ENCODE measurements at places on chromosomes 13 and 19. TPM values are rescaled to one million over a fixed set of nuclear protein-coding genes. Genes with fewer than 3 reads are reported as not detected.
A peak's percentile ranks its signal among the peaks of the same experiment; 100 is the strongest.

DNA sequence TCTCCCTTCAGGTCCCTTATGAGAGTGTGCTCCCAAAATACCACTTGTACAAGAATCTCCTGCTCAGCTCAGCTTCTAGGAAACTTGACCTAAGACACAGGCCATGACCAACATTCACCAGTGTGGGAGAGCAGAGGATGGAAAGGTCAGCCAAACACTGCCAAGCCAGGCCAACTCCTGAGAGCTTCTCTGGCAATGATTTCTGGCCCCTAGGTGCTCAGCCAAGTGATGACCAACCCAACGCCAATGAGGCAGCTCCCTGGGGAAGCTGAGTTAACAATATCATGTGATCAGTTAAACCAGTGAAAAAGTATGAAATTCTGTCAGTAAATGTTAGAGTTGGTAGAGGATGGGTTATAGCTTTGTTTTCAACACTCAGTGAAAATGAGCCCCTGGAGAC is 49.1 kb upstream of the FLT1 start:
- H3K27ac ChIP-seq, result no peak overlapping the region
- H3K4me3 ChIP-seq, result no peak overlapping the region
- H3K27me3 ChIP-seq, result no peaks in the 10 kb centered on the region

DNA sequence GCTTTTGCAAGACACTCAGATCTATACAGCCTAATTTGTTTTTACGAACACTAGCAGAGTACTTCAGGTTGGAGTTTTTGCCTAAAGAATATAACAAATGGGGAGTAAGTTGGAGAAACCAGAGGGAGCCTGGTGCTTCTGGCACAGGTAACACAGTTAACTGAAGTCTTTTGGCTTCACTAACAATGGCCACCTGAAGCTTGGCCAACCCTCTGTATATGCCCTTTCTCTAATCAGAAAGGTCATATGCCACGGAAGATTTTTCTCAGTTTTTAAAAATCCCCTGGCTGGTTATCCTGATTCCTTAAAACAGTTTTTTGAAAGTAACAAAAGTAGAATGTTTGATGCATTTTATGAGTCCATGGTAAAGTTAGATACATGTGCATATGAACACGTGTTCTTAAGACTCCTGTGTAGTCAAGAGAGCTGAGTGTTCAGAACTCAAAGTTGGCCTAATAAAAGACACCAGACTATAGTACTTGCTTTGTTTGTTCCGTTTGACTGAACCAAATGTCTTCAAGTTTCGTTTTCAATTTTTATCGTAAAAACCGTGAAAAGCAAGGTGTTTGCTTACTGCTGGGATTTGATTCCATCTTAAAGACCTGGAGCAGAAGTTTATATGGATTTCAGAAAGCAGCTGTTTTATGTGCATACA is 137.5 kb downstream of the KCNRG start:
- no peak overlapping the region for H3K4me3 ChIP-seq
- H3K36me3 ChIP-seq, result no peaks in the 10 kb centered on the region
- H3K4me1 ChIP-seq, result peaks cover 2% of the 10 kb centered on the region
- no peak overlapping the region for H3K27ac ChIP-seq
- no peak for DNase-seq

- no peak overlapping the region for H3K4me3 ChIP-seq
- no peaks in the 10 kb centered on the region for H3K36me3 ChIP-seq
- H3K4me1 ChIP-seq, result no peaks in the 10 kb centered on the region
- H3K27me3 ChIP-seq, result no peaks in the 10 kb centered on the region
- no peak for DNase-seq
- no peak overlapping the region for H3K27ac ChIP-seq
Observed at GRCh38 chr19:28446511-28446910, 766.4 kb downstream of the UQCRFS1 start.

GRCh38 chr13:112820318-112820717 is 130.5 kb downstream of the ATP11A start:
- no peaks in the 10 kb centered on the region for H3K27me3 ChIP-seq
- H3K4me3 ChIP-seq, result no peak overlapping the region
- no peak for DNase-seq
- no peak overlapping the region for H3K27ac ChIP-seq
- H3K36me3 ChIP-seq, result peaks cover 4% of the 10 kb centered on the region

DNA sequence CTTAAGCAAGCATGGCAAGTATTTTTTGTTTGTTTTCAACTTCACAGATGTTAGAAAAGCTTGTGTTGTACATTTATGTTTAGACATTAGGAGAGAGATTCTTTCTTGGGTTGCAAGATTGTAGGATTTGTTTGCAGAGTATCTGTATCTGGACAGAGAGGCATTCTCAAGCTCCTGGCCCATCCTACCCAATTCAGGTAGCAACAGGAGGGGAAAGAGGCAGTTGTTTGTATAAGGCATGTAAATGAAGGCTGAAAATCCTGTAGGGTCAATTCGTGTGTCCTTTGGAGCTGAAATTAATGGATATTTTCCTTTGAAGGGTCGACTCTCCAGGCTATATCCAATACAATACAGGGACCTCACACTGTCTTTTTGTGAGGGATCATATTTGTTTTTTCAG is 147.3 kb downstream of the KCNRG start:
- H3K4me3 ChIP-seq, result no peak overlapping the region
- no peaks in the 10 kb centered on the region for H3K4me1 ChIP-seq
- DNase-seq, result no peak

DNA sequence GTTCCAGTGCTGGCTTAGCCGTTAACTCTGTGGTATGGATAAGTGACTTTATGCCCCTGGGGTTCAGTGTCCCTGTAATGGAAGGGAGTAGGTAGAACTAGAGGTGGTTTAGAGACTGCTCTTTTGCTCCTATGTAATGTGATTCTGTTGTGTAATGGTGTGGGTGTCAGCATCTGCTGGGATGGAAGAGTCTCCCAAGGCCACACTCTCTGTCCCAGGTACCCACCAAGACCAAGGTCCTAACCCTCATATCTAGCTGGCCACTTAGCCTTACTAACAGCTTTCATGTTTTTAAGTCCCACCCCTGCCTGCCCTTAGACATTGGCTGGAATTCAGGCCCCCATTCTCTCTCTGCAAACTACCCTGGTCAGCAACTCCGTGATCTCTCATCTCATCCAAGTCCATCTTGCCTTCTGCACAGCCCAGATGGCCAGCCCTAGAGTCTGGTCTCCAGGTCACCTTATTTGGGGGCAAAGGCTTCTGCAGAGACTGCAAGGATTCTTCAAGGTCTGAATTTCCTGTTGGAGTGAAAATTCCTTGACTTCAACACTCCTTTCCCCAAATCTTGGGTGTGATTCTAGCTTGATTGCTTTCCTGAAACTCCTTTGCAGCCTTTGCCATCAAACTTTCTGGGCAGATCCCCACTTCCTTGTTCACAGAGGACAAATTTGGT is 48.4 kb downstream of the SERP2 start:
- no peak overlapping the region for H3K4me3 ChIP-seq
- H3K27me3 ChIP-seq, result peaks cover 4% of the 10 kb centered on the region
- no peak for DNase-seq
- no peaks in the 10 kb centered on the region for H3K4me1 ChIP-seq
- no peak overlapping the region for H3K27ac ChIP-seq
- no peaks in the 10 kb centered on the region for H3K36me3 ChIP-seq

- H3K4me1 ChIP-seq, result no peaks in the 10 kb centered on the region
- no peak overlapping the region for H3K4me3 ChIP-seq
- no peak overlapping the region for H3K27ac ChIP-seq
- DNase-seq, result no peak
Observed at GRCh38 chr19:39677961-39678889, 22.5 kb downstream of the LGALS16 start.

GRCh38 chr19:52691215-52691610 is 43.6 kb downstream of the ZNF611 start:
- peak overlapping the region; percentile 83 for H3K27ac ChIP-seq
- no peak for DNase-seq
- no peaks in the 10 kb centered on the region for H3K27me3 ChIP-seq
- peaks cover 9% of the 10 kb centered on the region for H3K4me1 ChIP-seq
- no peaks in the 10 kb centered on the region for H3K36me3 ChIP-seq
- no peak overlapping the region for H3K4me3 ChIP-seq

- H3K4me1 ChIP-seq, result peaks cover 19% of the 10 kb centered on the region
- H3K4me3 ChIP-seq, result no peak overlapping the region
Observed at GRCh38 chr13:43268632-43269031, 245.2 kb downstream of the DNAJC15 start.

- no peaks in the 10 kb centered on the region for H3K36me3 ChIP-seq
- H3K27ac ChIP-seq, result no peak overlapping the region
- no peak for DNase-seq
- no peaks in the 10 kb centered on the region for H3K27me3 ChIP-seq
Observed at GRCh38 chr13:111873676-111874178, 193.2 kb upstream of the SOX1 start.

DNA sequence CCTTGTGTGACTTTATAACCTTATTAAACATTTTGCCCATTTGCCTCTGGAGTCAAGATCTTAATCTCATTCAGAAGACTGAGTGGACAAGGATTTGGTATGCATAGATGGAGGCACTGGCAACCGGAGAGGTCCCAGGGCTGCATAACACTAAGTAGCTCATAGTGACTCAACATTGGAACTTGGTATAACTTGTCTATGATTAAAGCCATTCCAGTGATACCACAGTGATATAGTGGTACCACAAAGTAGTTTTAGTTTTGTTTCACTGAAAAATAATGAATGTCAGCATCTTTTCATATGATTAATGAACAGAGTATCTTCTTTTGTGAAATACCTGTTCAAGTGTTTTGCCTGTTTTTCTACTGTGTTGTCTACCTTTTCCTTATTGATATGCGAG is 26.4 kb downstream of the CDK8 start:
- DNase-seq, result no peak
- H3K36me3 ChIP-seq, result no peaks in the 10 kb centered on the region
- H3K4me3 ChIP-seq, result no peak overlapping the region
- no peaks in the 10 kb centered on the region for H3K27me3 ChIP-seq
- H3K4me1 ChIP-seq, result no peaks in the 10 kb centered on the region

DNA sequence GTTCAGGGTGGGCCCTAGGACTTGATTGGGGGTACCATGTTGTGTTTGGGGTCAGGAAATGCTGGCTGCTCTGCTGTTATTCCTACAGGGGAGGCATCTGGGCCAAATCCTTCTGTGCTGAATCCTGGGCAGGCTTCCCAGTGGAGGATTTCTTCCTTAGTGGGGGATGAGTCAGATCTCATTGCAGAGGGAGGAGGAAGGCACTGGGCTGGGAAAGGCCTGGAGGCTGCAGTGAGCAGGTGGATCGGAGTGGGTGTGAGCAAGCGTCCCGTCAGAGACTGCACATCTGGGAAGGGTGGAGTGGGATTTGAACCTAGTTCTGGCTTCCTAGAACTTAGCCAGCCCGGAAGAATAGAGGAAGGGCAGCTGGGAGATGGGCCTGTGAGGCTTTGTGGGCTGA is 11.5 kb downstream of the CCDC124 start:
- peak; percentile 11 for DNase-seq
- H3K27me3 ChIP-seq, result peaks cover 6% of the 10 kb centered on the region
- no peak overlapping the region for H3K27ac ChIP-seq
- H3K36me3 ChIP-seq, result peaks cover 9% of the 10 kb centered on the region
- H3K4me1 ChIP-seq, result peaks cover 4% of the 10 kb centered on the region
- no peak overlapping the region for H3K4me3 ChIP-seq

DNA sequence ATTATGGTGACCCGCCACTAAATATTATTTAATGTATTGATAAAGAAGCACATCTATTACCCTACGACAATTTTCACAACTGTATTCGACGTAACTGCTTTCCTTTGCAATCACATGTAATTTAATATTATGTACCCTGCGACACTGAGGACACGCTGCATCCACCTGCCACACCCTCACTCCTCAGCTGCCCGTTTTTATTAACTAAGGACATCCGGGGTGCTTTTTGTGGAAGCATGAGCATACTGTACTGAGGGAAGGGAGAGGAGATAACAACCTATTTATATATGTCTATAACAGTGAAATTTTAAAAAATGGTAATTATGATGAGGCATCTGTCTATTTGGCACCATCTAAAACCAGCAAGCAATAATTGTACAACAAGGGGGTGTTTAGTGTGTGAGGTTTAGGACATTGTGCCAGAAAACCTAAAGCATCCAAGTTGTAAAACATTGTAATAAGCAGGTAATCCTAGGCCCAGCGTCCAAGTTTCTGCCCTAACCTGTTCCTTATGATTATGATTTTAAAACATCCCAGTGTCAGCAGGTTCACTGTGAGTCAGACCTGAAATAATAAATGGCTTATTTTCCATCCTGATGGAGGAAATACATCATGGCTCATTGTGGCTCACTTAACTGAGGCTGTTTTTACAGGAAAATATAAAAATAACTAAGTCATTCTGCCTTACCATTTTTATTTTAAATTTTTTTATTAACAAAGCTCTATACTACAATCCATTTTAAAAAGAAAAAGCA is 56.3 kb downstream of the FOXO1 start:
- no peak overlapping the region for H3K4me3 ChIP-seq
- peak; percentile 93 for DNase-seq
- H3K27me3 ChIP-seq, result no peaks in the 10 kb centered on the region
- H3K4me1 ChIP-seq, result peaks cover 62% of the 10 kb centered on the region
- H3K27ac ChIP-seq, result peak overlapping the region; percentile 98

GRCh38 chr13:73657821-73658540 is 476.2 kb downstream of the KLF12 start:
- H3K27ac ChIP-seq, result no peak overlapping the region
- no peaks in the 10 kb centered on the region for H3K36me3 ChIP-seq
- H3K4me3 ChIP-seq, result no peak overlapping the region
- H3K4me1 ChIP-seq, result no peaks in the 10 kb centered on the region
- H3K27me3 ChIP-seq, result peaks cover 2% of the 10 kb centered on the region

DNA sequence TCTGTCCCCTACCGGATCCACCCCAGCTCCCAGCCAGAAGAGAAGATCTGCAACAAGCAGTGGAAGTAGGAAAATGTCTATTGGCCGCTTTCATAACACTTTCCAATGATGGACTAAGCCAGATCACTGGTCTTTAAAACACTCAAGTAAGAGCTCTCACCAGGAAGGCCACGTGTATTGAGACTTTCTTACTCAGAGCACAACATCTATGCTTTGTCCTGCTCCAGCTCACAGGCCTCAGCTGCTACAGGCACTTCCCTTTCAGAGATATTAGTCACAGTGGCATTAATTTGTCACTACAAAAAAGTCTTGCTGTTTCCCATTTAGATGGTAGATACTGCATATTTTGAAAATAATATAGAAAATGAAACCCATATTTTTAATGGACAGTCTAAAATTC is 164.2 kb downstream of the ABCC4 start:
- peaks cover 9% of the 10 kb centered on the region for H3K4me1 ChIP-seq
- DNase-seq, result peak; percentile 64
- no peaks in the 10 kb centered on the region for H3K36me3 ChIP-seq
- peak overlapping the region; percentile 52 for H3K27ac ChIP-seq

DNA sequence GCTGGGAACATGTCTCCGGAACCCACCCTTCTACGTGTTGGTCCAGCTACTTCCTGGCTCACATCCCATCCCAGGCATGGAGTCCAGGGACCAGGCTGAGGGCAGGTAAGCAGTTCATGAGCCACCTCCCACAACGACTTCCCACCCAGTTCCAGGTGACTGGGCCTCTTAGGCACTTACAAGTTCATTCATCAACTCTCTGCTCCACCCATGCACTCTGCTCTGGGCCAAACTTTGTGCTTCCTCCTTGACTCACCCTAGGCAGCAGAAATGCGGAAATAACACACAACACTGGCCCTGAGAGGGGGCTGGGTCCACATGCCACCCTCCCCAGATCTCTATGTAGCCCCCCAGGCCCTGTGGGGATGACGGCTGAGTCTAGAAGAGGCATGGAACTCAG is 20.5 kb downstream of the IQCN start:
- H3K4me3 ChIP-seq, result no peak overlapping the region
- no peaks in the 10 kb centered on the region for H3K36me3 ChIP-seq
- peaks cover 8% of the 10 kb centered on the region for H3K27me3 ChIP-seq
- no peak for DNase-seq
- H3K4me1 ChIP-seq, result no peaks in the 10 kb centered on the region

The GRIN3B gene
- 0.69 TPM for total RNA-seq

The TPTE2 gene
- not detected for total RNA-seq

The SIGLEC7 gene
- not detected for total RNA-seq

The PRDX2 gene
- total RNA-seq, result 255 TPM

The HCN2 gene
- 0.37 TPM for total RNA-seq

The IRGC gene
- total RNA-seq, result not detected

The SOX1 gene
- not detected for total RNA-seq

The CNFN gene
- not detected for total RNA-seq

The ADGRE2 gene
- not detected for total RNA-seq

The TTC9B gene
- total RNA-seq, result not detected

The ANKLE1 gene
- 3.1 TPM for total RNA-seq
